WERI-Rb-1 (cell line): ENCODE measurements at places on chromosomes 3 and 15.

DNA sequence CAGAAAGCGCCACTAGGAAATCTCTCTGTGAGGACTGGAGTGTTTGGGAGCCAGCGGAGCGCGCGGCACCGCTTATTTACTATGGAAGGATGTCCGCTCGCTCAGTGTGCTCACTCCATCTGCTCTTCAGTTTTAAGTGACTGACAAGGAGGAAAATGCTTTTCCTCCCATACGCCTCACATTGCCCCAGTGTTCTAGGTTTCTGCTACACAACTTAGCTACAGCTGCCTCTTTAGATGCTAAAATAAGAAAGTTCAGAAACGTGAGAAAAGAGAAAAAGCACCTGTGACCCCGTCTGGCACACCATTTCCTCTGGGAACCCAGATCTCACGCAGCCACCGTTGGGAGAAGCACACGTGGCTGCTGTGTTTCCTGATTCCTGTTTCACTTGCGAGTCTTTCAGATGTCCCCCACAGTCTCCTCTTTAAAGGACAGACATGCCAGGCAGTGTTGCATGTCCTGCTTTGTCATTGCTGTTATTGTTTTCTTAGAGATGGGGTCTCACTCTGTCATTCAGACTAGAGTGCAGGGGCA lies 11.7 kb upstream of the MUSTN1 start:
- peak; percentile 28 for DNase-seq

DNA sequence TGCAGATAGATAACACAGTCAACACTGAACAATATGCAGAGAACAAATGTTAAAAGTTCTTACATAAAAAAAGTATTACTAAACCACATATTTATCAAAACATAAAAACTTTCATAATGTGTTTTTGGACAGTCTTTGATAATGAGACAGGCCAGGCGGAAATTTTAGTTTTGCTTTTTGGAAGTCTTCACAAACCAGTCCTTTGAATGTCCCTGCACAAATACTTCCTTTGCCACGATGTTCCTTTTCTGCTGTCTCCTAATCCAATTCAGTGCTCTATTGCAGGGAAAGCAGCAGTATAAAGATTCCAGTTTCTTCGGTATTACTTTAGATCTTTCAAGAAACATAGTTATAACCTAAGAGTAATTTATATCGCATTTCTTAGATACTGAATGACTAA lies 135.9 kb downstream of the TBL1XR1 start:
- DNase-seq: no peak

DNA sequence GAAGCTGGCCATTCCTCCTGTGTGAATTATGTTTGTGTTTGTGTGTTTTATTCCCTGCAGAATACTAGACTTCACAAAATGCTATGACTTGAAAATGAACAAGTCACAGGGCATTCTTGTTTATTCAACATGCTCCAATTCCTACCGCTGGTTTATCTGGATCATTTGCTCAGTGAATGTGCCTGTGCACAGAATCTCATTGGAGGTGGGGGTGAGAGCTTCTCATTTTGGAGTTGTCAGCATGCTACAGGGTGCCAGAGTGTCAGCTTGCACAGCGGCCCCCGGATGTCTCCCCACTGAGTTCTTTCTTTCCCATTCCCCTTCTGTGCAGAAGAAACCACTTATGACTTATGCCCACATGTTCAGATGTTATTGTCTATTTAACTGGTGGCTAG lies 428.7 kb downstream of the ROBO2 start:
- DNase-seq: no peak

DNA sequence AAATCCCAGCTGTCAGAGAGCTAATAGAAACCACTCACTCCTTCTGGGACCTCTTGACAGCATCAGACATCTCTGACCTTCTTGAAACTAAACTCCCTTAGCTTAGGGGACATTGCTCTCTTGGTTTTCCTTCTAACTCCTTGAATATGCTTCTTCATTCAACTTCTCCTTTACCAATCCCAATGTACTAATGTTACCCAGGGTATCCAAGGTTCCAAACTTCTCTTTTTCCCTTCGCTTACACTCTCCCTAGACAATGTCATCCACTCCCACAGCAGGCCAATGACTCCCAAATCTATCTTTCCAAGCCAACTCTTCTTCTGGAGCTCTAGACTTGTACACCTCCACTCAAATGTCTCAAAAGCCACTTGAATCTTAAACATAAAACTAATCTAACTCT lies 14.6 kb downstream of the HEXA start:
- DNase-seq: no peak

- no peak for DNase-seq
Observed at GRCh38 chr3:134216191-134216764, 34.4 kb downstream of the RYK start.

- no peak for DNase-seq
Observed at GRCh38 chr3:172321035-172321434, 127.2 kb downstream of the GHSR start.

- peak; percentile 40 for DNase-seq
Observed at GRCh38 chr3:69309814-69310213, 76.1 kb downstream of the FRMD4B start.
